Stimulated activated naive B cell treated with anti-CD40 and anti-IgM and Interleukin-4, amounts not matched to agents 10 μg/mL and 1 μg/mL and 100 μg/mL, for 72 hours (primary cell): ENCODE measurements at places on chromosomes 7 and 10.

- no peak for DNase-seq
Measured at GRCh38 chr7:2476298-2476697, at the start of gene GRIFIN. Gene GRIFIN, minus strand, starts transcription at chr7:2476398. Its CDS starts 15 bp downstream, at chr7:2476383.

- DNase-seq, result no peak
Measured at GRCh38 chr7:96547371-96547811, 162.3 kb downstream of the SEM1 start.

GRCh38 chr10:122632031-122632430 is 67.6 kb downstream of the C10orf120 start:
- no peak for DNase-seq

DNA sequence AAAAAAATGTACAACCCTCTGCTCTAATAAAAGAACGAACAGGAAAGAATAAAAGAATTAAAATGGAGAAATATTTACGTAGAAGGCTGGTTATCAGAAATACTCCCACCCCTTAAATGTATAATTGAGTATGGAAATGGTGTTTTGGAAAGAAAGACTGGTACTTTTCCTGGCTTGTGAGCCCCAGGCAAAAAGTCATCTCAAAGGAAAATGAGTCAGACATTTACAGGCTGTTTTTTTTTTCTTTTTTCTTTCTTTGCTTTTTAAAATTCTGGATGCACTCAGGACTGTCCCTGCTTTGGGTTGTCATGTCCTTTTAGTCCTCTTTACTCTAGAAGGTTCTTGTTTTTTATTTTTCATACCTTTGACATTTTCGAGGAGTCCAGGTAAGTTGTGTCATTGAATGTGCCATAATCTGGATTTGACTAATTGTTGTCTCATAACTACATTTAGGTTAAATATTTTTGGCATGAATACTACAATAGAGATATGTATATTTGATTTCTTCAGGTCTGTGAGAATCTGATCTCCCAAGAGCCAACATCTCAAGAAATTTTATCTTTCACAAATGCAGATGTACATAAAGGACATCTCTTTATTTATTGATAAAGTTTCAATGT is 313.0 kb upstream of the GLI3 start:
- DNase-seq, result no peak

- DNase-seq, result no peak
Measured at GRCh38 chr10:79221110-79222051, 125.9 kb upstream of the PPIF start.

- DNase-seq, result peak; percentile 31
Measured at GRCh38 chr7:72493850-72494661, 81.9 kb upstream of the CALN1 start.

GRCh38 chr7:80838643-80839042 is 80.2 kb downstream of the SEMA3C start:
- no peak for DNase-seq

- no peak for DNase-seq
Measured at GRCh38 chr7:7829667-7830066, 111.3 kb upstream of the RPA3 start.

DNA sequence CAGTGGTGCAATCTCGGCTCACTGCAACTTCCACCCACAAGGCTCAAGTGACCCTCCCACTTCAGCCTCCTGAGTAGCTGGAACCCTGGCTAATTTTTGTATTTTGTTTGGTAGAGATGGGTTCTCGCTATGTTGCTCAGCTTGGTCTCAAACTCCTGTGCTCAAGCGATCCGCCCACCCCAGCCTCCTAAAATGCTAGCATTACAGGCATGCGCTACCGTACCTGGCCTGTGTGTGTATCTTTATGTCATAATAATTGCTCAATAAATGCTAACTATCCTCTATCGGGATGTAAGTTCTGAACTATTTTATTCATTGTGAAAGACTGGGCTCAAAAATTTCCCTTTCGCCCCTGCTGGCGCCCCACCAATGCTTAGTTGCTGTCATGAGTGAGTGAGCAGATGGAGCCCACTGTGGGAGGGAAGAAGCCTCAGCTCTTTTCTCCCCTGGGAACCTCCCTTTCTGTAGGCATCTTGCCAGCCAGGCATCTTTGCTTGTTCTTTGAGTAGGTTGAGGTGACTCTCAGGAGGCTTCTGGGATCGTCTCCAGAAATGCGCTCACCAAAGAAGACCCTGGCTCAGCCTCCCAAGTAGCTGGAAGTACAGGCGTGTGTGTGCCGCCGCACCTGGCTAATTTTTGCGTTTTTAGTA is 38.3 kb downstream of the CAMK1D start:
- DNase-seq, result no peak

DNA sequence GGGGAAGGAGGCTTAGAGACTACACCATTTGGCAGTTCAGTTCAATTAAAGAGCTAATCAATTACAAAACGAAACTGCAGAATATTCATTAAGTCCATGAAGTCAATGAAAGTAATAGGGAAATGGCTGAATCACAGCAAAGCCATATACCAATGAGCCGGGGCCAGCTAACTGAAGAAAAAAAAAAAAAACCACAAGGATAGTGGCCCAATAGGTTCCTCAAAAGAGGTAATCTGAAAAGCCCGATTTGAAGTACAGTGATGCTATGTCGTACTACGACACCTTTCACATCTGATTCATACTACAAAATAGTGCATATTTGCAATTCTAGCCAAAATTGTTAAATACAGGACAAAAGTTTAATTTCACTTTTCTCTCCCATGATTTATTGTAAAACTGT is 2.5 kb downstream of the ARHGAP12 start:
- no peak for DNase-seq

DNA sequence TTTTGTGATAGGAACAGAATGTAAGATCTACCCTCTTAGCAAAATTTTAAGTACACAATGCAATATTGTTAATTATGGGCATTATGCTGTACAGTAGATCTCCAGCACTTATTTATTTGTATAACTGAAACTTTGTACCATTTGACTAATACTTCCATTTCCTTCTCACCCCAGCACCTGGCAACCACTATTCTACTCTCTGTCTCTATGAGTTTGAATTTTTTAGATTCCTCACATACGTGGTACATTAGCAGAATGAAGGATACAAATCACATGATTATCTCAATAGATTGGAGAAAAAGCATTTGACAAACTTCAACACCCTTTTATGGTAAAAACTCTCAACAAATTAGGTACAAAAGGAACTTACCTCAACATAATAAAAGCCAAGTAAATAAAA is 90.3 kb upstream of the DLX6 start:
- DNase-seq, result no peak

DNA sequence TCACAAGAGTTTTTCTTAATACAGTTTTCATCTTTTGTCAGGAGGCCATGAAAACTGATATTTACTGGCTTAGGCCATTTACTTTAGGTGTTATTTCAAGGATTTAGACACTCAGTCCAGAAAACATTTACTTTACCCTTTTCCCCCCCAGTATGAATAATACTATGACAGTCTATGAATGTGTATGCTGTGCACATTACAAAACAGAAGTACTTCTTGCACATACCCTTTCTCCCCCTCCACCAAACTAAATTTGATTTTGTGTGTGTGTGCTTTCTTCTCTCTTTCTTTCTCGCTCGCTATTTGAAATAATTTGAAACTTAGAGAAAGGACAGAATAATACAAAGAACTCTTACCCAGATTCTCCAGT is 41.3 kb downstream of the RBM33 start:
- no peak for DNase-seq

DNA sequence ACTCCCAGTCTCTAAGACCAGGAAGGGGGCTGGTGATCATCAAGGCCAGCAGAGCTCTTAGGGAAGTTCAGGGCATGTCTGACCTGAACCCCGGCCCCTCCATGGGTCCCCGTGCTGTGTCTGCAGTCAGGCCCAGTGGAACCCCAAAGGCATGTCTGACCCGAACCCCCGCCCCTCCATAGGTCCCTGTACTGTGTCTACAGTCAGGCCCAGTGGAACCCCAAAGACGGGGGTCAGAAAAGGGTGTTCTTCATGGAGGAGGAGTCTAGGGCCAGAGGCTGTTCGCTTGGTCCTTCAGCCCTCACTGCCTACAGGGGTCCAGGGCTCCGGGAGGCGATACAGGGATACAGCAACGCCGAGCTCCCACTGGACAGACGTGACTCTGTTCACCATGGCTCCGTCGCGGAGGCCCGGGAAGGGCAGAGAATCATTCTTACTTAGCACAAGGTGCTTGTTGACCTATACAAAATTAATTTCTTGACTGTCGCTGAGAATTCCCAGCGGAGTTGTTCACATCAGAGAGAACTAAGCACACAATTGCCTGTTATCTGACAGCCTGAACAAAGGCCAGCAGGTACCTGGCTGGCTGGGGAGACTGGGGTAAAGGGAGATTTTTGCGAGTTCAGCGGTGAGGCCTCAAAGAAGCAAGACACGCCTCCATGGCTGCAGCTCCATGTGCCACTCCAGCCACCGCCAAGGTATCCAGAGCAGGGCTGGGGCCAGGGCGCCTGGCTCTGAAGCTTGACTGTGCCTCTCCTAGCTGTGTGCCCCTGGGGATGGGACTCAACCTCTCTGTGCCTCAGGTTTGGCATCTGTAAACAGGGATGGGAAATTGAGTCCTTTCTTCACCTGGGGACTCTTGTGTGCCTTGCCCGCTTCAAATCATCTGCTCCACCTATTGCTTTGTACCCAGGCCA is 26.8 kb downstream of the EN2 start:
- no peak for DNase-seq

DNA sequence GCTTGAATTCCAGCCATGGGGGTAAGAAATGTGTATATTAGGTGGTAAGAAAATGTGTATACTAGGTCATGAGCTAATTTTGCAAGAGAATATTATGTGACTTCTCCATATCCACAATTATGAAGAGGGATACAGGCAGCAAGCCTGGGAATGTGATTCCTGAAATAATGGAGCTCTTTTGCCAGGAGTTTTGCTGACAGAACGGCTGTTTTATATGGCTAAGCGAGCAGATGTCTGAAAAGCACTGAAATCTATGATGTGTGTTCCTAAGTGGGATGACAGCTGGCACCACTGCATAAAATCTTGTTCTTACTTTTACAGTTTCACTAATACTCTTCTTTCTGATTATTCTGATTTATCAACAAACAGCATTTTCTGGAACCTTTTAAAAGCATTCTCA is 386.0 kb upstream of the HPS1 start:
- DNase-seq, result no peak

DNA sequence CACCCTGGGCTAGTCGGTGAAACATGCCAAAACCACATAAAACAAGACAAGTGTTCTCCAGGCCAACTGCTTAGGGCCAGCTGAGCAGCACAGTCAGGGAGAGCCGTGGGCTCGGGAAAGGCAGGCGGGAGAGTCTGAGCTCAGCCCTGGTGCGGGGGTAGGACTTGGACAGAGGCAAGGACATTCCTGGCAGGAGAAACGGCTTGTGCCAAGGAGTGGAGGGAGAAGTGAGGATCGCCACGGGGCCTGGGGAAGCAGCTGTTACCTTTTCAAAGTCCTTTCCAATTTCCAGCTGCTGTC is 4.2 kb downstream of the ELN start:
- DNase-seq, result no peak

- no peak for DNase-seq
Measured at GRCh38 chr7:54864663-54865062, 105.7 kb upstream of the SEC61G start.

DNA sequence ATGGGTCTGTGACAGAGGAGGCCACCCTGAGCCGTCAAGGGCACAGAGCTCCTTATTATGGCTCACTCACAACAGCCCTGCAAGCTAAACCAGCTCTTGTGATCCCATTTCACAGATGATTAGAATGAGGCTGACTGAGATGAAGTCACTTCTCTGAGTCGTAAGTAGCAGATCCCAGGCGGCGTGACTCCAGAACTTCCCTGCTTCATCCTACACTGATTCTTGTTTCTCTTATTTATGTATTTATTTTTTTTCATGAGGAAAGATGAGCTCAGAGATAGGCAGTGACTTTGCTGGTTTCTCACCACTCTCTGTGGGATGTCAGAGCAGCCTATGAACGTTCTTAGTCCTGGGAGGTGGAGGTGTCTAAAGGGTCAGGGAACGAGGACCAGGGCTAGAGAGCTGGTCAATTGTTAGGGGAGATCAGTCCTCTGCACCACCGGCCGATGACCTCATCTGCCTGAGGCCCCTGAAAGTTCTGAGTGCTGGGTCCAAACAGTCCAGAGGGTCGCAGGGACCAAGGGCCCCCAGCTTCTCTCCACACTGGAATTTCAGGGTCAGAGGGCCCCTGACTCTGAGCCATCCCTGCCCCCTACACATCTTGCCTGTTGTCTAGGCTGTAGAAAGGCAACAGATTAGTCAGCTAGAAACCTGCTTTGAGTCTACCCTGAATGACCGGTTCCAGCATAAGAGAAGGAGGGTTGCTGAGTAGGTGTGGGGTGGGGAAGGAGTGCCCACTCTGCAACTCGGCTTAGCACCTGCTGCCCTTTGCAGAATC is 17.9 kb downstream of the CLRN3 start:
- no peak for DNase-seq

GRCh38 chr7:30913821-30914515 is 2.3 kb downstream of the AQP1 start:
- no peak for DNase-seq

GRCh38 chr10:58885146-58885545 is 291.3 kb upstream of the PHYHIPL start:
- no peak for DNase-seq

DNA sequence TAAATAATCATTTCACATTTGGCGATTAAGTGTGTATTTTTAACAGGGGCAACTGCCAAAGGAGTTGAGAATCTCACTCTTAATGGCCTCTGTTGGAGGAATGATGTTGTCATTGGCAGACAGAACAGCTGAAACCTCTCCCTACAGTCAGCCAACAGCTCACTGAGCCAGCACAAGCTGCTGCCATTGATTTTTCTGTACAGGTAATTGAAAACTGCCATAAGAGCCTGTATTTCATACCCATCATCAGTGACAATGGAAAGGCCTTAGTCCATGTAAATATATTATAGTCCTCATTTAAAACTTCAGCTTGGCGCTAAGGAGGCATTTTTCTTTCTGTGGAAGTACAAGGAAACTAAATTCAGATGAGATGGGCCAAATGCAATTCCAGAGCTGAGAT is 28.1 kb upstream of the PTN start:
- no peak for DNase-seq

DNA sequence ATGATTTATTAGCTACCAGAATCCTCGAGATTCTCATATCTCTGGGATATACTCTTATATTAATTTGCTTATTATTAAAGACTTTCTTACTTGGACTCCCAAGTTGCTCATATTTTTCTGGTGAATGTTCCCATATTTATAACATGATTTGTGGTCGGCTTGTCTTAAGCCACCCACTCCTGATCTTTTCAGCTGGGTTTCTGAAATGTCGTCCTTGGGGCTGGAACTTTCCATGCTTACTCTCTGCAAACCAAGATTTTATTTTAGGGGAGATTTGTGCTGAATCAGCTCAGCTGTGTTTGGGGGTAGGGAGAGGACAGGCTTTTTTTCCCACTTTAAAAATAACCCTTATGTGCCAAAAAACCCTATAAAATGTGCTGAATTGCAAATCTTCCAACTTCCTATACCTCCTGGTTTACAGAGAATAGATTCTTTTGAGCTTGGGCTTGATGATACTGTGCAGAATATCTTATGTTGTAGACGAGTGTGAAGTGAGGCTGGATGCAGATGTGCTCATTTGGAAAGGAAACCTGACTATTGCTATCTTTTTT is 162.1 kb downstream of the SND1 start:
- DNase-seq, result no peak

DNA sequence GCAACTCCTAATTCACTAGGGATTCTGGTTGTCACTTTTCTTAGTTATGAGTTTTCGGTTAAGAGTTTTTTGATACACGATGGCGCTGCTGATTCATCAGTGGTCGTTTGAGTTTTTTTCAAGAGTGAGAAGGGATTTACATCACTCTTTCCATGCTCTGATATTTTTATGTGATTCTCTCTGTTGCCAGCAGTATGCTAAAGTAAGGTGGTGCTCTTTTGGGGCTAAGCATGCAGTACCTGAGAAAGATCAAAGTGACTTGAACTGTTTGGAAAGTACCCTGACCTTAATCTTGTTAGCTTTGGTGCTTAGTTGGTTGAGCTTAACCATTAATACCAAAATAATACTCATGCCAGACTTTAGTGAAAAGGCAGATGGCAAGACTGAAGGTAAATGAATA is 28.1 kb downstream of the STAMBPL1 start:
- no peak for DNase-seq
